MG63 (cell line): ENCODE measurements at places on chromosomes 4 and X.

GRCh38 chrX:22196149-22196548, 76.6 kb upstream of the CBLL2 start:
- DNase-seq = no peak

- DNase-seq = no peak
Observed at GRCh38 chr4:148954011-148954749, 512.0 kb upstream of the NR3C2 start.

GRCh38 chr4:43457866-43458265, 565.4 kb downstream of the GRXCR1 start:
- DNase-seq = no peak

- no peak for DNase-seq
Observed at GRCh38 chrX:82362550-82362949, 1145.5 kb upstream of the POU3F4 start.

DNA sequence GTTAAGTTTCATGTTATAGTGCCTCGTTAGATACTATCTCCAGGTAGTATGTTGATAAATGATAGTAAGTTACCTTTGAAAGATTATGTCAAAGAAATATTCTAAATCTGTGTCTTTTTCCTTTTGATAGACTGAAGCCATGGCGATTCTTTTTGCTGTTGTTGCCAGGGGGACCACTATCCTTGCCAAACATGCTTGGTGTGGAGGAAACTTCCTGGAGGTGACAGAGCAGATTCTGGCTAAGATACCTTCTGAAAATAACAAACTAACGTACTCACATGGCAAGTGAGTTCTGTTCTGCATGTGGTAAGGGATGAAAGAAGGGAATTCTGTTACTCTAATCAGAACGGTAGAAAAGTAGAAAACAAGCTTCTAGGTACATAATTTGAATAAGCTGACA, 8.2 kb downstream of the VAMP7 start:
- DNase-seq = no peak

- DNase-seq = no peak
Observed at GRCh38 chr4:106022454-106022853, 127.2 kb downstream of the NPNT start.

DNA sequence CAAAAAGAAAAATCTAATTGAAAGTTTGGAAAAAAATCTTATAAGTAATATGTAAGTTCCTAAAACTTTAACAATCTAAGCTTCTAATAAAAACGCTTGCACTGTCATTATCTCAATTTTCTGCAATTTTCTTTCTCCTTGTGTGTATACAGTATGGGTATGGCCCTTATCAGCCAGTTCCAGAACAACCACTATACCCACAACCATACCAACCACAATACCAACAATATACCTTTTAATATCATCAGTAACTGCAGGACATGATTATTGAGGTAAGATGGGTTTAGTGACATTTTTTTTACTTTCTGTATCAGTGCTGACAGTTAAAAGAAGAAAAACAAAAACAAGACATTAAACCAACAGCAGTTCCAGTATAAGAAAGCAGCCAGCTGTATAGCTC, 4.9 kb downstream of the STATH start:
- DNase-seq = no peak

DNA sequence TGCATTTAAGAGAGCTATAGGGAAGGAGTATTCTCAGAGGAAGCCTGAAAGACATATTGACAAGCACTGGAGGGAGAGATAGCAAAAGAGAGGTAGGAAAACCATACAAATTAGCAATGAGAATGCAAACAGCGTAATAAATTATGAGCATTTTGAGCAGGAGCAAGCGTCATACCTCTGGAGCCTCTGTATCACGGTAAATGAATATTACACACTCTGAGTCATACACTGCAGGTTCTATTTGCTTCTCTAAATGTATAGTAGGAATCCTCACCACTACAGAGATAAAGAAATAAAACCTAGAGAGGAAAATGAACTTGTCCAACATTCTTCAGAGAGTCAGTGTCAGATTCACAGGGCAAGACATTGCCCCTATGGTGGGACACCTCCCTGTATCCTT, 46.4 kb upstream of the GABRE start:
- DNase-seq = no peak

- no peak for DNase-seq
Observed at GRCh38 chr4:55029821-55030503, 95.4 kb downstream of the KDR start.

DNA sequence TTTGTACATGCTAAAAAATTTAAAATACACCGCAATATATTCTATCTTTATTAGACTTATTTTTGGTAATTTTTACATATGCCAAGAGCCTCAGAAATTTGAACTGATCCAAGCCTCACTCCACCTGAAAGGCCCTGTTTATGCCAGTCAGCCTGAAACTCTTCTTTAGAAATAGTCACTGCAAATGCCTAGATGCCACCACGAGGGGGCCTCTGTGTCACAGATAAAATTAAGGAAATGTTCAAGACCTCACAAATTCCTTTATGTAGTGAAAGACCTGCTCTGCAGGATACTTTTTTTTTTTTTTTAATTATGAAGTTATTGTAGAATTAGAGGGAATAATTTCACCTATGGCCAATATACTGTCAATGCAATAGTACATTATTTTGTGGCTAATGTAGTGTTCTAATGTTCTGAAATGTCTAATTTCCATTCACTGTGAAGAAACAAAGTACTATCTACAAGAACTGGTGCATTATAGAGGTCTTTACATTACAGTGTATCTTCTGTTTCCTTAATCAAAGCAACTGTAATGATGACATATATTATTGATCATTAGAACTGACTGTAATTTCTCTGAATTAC, 69.8 kb downstream of the DTHD1 start:
- peak; percentile 7 for DNase-seq

DNA sequence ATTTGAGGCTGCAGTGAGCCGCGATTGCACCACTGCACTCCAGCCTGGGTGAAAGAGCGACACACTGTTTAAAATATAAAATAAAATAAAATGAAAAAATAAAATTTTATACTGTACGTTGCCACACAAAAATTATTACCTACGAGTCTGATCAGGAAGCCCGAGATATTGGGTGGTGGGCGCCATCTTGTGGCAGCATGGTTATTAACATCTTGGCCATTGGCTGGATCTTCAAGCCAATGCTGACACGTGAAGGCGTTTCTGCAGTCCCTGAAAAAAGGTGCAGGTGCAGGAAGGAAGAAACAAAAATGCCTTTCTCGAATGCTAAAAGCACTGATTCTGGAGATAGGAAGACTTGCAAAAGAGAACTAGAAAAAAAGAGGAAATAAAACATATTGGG, 4.9 kb upstream of the TLR8 start:
- DNase-seq = peak; percentile 38

DNA sequence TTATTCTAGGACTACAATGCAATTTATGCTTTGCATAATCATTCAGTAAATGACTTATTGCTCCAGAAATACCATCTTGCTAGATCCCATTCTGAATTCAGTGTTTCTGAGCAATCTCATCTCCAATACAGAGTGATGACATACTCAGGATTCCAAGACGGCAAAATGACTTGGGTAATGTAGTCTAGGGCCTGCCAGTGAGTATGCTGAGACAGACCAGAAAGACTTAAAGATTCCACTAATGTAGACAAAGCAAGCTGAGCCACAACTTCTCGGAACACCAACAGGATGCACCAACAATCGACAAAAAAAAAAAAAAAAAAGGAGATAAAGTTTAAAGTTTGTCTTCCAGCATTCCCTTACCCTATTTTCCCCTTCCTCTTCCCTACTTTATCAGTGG, 919 bp upstream of the SEC24B start:
- no peak for DNase-seq

- no peak for DNase-seq
Observed at GRCh38 chr4:177293208-177294033, 16.3 kb upstream of the NEIL3 start.

- DNase-seq = no peak
Observed at GRCh38 chr4:54497947-54498346, 159.8 kb upstream of the KIT start.

DNA sequence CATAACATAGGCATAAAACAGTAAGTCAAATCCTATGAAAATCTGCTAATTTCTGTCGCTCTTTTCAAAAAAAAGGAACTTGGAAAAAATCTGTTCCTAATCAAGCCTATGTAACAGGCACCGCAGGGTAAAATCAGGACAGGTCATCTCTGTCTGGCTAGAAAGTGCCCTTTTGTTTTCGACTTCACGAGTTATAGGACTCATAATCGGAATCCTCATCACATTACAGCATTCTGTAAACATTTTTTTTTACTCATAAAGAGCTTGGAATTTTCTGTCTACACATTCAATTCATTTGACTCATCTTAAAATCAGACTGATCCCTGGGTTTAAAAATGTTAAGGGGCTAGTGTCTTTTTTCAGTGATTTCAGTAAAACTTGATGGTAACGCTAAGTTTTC, 181.7 kb upstream of the TBC1D9 start:
- peak; percentile 45 for DNase-seq

DNA sequence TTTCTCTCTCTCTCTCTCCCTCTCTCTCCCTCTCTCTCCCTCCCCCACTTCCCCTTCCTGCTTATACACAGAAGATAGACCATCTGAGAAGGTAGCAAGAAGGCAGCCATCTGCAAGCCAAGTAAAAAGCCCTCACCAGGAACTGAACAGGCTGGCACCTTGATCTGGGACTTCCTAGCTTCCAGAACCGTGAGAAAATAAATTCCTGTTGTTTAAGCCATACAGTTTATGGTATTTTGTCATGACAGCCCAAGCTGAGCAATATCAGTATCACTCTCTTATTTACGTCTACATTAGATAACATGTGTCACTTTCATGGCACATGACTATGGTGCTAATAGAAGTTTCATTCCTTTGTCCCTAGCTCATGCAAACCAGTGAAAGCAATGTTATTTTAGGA, 581.1 kb downstream of the INPP4B start:
- no peak for DNase-seq

DNA sequence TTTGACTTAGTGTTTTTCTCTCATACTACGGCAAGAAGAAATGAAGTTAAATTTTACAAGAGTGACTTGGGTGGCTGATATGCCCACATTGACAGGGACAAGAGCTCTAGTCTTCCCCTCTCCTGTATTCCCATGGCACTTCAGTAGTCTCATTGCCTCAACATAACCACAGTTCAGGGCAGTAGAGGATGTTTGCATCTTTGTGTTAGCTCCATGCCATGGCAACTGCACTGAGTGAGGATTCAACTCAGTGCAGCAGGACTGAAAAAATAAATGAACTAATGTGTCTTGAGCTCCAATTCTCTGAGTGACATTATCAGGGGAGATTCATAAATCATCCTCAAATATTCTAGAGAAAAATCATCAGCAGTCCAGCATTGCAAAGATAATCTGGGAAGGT, 78.8 kb downstream of the TET2 start:
- DNase-seq = no peak

GRCh38 chrX:154484255-154485149, 1.9 kb downstream of the UBL4A start:
- DNase-seq = no peak

GRCh38 chrX:152138388-152138784, at the start of gene MAGEA10:
MAGEA10 (minus strand) TSS chrX:152138577; CDS start chrX:152135620, 2,957 bp downstream.
- DNase-seq = no peak

DNA sequence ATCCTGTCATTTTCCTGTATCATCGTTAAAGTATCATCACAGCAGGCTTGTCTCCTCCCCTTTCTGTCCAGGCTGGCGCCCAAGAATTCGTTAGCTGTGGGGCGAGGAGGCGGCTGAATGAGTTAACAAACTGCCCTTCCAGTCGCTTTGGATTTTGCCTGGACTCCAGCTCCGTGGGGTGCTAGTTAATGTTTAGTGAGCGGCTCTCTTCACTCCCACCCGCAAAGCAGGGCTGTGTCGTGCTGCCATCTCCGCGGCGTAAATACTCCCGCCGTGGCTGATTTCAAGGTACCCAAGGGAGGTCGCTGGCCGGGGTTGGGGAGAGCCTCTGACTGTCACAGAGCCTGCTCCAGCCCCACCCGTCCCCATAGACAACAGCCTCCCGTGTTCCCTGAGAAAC, 44.9 kb upstream of the SPRY1 start:
- no peak for DNase-seq

- DNase-seq = no peak
Observed at GRCh38 chr4:41548305-41548880, 10.4 kb downstream of the LIMCH1 start.

DNA sequence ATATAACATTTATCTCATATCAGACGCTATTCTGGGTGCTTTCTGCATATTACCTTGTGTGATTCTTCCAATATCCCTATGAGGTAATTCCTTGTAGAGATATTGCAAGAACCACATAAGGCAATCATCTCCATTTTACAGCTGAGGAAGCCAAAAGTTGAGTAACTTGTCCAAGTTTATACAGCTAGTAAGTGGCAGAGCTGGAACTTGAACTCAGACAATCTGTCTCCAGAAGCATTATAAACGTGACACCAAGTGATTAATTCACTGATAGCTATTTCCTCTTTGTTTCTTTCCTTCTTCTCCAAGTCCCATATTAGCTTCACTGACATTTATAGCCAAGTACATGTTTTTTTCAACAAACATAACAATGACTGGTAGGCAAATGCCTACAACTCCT, 7.3 kb downstream of the EMCN start:
- no peak for DNase-seq

DNA sequence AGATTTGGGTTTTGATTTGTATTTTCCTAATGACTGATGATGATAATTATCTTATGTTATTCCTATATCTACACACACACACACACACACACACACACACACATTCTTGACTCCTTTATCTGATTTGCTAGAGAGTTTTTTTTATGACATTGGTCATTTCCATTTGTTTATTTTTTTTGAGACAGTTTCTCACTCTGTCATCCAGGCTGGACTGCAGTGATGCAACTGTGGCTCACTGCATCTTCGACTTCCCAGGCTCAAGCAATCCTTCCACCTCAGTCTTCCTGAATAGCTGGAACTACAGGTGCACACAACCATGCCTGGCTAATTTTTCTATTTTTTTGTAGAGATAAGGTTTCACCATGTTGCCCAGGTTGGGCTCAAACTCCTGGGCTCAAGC, 6.7 kb downstream of the ZNF81 start:
- no peak for DNase-seq

DNA sequence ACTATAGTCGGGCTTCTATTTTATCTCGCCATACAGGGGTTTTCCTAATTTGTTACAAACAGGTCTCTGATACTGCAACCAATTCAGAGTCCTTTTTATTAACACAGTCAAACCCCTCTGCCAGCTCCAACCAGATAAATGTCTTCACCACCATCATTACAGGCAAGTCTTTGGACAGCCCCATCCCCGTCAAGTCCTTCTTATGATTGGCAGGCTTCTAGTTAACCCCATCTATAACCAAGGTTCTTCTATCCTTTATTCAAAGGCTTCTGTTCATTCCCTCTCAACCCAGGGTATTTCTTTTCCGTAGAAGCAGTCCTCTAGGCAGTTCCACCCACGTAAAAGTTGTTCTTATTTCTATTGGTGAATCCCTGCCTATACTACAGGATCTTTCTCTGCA, 29.9 kb upstream of the FOXR2 start:
- DNase-seq = no peak
